PC-3 (cell line): ENCODE measurements at places on chromosomes 6 and 20. TPM values are rescaled to one million over a fixed set of nuclear protein-coding genes. Genes with fewer than 3 reads are reported as not detected.

Gene EPHA7
- total RNA-seq = 0.52 and 1.4 TPM in 2 replicates

Gene PRSS16
- total RNA-seq = 7.3 and 15.9 TPM in 2 replicates

Gene CYP39A1
- total RNA-seq = 0.66 and 1.2 TPM in 2 replicates

GRCh38 chr6:119626884-119627619 lies 277.5 kb upstream of the MAN1A1 start:
- DNase-seq = peak; percentile 82

Gene KCNQ5
- total RNA-seq = 0.17 TPM in 1 of 2 replicates, not detected in the other

DNA sequence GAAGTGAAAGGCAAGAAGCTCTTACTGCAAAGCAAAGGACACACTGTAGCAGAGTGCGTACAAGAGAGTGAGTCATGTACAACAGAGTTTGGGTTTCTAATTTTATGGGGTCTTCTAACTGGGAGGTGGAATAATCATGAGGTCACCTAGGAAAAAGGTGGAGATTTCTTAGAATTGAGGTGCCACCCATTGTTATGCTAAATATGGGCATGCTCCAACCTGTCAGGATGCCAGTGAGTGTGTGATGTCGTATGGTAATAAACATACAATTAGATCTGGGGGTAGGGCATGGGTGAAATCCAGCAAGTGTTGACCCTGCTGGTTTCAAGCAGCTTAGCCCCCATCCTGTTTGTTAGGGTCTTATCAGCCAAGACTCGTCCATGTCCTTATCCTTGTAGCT lies 46.6 kb downstream of the OR2B6 start:
- DNase-seq = no peak

GRCh38 chr6:167579806-167580618 lies 246.7 kb upstream of the AFDN start:
- DNase-seq = no peak

DNA sequence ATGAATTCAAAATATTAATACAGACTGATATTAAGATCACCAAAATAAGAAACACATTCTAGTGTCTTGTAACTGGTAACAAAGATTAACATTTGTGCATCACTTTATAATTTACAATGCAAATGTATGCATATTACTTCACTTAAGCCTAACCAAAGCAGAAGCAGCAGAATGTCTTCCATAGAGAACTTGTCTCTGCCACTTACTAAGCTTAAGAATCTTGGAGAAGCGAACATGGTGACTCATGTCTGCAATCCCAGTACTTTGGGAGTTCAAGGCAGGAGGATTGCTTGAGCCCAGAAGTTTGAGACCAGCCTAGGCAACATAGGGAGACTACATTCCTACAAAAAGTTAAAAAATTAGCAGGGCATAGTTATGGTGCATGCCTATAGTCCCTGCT lies 18.8 kb downstream of the AK9 start:
- peak; percentile 26 for DNase-seq

DNA sequence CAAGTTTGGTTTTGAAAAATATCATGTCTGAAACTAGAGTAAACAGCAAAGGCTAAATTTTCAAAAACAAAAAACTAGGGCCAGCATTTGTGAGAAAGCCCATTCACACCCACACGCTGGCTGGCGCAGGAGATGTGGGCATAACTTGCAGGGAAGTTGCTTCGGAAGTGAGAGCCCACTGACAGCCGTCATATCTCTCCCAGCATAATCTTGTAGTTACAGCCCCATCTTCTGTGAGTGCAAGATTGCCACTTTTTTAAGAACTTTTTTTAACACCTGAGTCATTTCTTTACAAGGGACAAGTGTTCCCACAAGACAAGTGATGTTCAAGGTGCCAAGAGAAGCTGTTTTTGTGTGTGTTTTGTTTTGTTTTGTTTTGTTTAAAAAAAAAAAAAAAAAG lies 212.5 kb upstream of the CNR1 start:
- no peak for DNase-seq

DNA sequence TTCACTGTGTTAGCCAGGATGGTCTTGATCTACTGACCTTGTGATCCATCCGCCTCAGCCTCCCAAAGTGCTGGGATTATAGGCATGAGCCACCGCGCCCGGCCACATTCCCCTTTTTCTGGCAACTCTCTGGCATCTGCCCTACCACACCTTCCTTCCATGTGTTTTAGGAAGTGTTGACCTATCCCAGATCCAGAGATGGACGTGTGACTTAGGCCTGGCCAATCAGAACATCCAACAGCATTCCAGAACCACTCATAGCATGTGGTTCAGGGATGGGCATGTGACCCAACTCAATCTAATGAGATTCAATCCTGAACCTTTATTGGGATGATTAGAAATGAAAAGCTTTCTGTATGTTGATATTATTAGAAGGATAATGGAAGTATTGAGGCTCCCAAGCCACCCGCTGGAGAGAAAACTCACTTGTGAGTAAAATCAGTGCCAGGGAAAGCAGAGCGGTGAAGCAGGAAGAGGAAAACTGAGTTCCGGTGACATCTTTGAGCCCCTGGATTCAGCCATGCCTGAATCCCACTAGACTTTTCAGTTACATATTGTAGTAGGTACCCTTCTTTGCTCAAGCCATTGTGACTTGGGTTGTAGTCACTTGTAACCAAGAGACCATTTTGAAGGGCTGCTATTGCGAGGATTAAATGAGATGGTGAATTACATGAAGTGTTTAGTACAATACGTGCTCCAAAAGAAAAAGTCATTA lies 42.8 kb upstream of the ARFGEF2 start:
- no peak for DNase-seq

- no peak for DNase-seq
Measured at GRCh38 chr6:35706468-35706867, 17.8 kb upstream of the FKBP5 start.

- no peak for DNase-seq
Measured at GRCh38 chr6:45896783-45897441, 118.7 kb downstream of the CLIC5 start.
